ENCODE measurements at places on chromosomes 6 and 20.

GRCh38 chr6:168303982-168304751, 15.4 kb downstream of the DACT2 start:
- DNase-seq, result no peak

DNA sequence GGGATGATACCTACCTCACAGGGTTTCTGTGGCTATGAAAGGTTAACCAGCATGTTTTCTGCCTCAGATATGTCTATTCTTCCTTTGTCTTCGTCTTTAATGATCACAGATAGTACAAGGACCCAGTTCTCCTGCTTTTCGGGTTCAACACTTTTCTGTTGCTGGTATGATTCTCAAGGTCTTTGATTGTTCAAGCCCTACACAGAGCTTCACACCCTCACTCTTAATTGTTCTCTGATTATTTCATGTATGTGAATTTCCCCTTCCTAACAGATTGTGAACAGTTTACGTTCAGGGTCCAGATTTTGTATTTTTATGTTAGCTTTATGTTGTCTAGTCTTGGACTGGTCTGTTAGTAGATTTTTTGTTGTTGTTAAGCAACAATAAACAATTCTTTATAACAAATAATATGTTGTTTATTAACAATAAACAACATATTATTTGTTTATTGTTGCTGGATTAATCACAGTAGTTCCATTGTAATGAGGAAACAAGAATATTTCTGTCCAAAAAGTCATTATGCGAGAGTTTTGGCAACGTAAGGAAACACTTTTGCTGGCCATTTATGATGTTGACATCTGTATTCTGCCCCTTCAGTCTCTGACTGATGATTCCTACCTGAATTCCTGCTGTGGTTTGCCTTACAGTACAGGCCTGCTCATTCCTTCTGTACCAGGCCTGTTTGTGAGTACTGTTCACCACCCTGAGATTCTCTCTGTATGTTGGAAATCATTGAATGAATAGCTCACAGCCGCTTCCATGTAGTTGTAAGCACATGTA, 27.2 kb upstream of the TULP4 start:
- no peak for DNase-seq

DNA sequence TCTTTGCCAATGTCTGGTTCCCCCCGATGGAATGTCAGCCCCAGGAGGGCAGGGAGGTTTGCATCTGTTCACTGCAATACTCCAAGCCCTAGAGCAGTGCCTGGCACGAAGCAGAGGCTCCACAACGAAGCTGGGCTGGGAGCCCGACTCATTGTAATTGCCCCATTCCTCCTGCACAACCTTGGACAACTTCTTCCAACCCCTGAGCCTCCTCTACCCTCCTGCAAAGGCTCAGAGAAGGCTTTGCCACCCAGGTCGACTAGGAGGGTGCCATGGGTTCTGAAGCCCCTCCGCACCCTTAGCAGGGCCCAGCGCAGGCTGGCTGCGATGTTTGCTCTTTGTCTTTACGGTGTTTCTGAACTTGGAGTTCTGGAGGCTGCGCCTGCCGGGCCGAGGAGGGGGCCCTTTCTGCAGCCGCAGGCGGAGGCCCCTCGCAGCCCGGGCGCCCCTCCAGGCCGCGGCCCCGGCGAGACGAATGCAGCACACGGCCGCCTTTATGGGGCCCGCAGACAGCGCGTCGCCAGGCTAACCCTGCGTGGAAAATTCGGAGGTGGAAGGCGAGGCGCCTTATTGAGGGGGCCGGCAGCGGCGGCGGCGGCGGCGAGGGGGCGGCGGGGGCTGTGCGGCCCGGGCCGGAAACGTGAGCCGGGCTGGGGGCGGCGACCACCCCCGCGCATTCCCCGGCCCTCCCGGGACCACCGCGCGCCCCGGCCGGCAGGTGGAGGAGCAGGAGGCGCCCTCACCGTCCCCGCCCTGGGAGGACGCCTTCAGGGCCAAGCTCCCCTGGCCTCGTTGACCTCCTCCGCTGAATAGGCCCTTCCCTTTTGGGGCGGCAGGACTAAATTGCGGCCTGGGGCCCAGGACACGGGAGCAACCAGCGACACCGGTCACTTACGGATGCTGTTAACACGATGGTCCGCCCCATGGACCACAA, 27.0 kb downstream of the SNAI1 start:
- DNase-seq, result no peak

DNA sequence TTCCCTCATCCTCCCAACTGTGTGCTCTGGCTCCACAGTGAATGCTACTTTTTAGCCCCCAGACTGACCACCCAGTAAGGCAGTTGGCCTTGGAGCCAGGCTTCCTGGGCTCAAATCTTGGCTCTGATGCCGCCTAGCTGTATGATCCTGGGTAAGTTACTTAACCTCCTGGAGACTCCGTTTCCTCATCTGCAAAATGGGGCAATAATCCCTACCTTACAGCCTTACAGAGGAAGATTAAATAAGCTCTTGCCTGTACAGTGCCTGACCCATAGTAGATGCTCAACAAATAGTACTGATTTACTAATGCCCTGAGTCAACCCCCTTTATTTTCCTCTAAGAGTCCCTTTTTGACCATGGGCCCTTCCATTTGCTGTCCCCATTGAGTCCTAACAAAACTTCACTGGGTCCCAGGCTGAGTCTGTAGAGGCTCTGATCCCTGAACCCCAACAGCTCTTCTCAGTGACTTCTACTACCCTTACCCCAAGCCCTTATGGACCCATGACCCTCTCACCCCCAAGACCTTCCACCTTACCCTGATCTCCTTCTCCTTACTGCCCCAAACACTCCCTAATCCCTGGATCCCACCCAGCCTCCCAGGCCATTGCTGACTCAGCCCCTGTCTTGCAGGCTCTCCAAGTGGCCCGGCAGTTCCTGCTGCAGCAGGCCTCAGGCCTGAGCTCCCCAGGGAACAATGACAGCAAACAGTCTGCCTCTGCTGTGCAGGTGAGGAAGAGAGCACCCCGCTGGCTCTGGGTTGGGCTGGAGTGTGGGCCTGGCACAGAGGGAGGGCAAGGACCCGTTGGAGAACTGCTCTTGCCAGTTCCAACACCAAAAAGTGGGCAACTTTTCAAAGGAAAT, 31.4 kb downstream of the FOXP4 start:
- DNase-seq, result no peak

GRCh38 chr6:337805-338368, 45.6 kb downstream of the DUSP22 start:
- DNase-seq, result no peak

All from stimulated activated CD4-positive, alpha-beta T cell treated with anti-CD3 and anti-CD28 coated beads, TNF-alpha, amount 100 ng/mL, for 1 hour (primary cell).